ENCODE measurements at places on chromosomes 7 and 10. TPM values are rescaled to one million over a fixed set of nuclear protein-coding genes. Genes with fewer than 3 reads are reported as not detected.

- peaks cover 16% of the 10 kb centered on the region for H3K4me1 ChIP-seq
- H3K36me3 ChIP-seq: no peaks in the 10 kb centered on the region
- H3K4me3 ChIP-seq: no peak overlapping the region
- no peak for DNase-seq
- peaks cover 100% of the 10 kb centered on the region for H3K27me3 ChIP-seq
These were observed 5.6 kb upstream of the PAX2 start for GRCh38 chr10:100739517-100740368.

Gene CPN1
- total RNA-seq: not detected

DNA sequence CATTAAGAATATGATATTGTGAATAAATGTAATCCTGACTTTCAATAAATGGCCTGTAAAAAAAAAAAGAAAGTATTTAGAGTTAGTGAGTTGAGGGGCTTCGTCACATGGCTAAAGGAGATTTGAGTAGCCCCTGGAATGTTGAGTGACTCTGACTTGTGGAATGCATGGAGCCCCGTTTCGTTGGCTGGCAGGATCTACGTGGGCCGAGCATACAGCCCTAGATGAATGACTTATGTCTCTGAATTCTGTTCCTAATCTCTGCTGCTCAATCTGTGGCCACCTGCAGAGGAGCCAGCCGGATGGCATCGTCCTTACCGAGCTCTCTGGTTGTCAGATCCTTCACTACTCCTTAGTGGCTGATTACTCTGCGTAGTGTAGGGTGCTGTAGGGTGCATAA lies 155.7 kb downstream of the MGMT start:
- DNase-seq: no peak
- no peaks in the 10 kb centered on the region for H3K36me3 ChIP-seq

- peaks cover 51% of the 10 kb centered on the region for H3K4me1 ChIP-seq
- no peaks in the 10 kb centered on the region for H3K36me3 ChIP-seq
- H3K27me3 ChIP-seq: no peaks in the 10 kb centered on the region
- H3K4me3 ChIP-seq: no peak overlapping the region
These were observed 192.6 kb upstream of the LYZL2 start for GRCh38 chr10:30821994-30822692.

DNA sequence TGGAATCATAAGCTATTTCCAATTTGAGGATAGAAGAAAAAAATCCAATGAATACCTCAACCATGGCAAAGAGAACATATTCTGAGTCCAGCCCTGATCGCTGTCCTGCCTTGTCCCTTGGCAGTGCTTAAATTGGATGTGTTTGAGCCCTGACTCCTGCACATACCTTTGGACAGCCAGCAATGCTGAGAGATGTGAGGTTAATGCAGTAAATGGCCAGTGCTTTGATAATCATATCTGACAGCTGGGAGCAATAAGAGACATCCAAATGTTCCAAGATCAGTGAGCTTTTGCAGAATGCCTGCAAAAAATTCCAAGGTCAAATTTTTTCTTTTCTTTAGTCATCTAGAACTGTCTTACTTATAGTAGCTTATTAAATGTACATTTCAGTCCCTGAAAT lies 80.1 kb upstream of the LRRC17 start:
- no peak overlapping the region for H3K4me3 ChIP-seq
- no peaks in the 10 kb centered on the region for H3K27me3 ChIP-seq
- peaks cover 9% of the 10 kb centered on the region for H3K36me3 ChIP-seq

Gene SLC39A12
- not detected for total RNA-seq

DNA sequence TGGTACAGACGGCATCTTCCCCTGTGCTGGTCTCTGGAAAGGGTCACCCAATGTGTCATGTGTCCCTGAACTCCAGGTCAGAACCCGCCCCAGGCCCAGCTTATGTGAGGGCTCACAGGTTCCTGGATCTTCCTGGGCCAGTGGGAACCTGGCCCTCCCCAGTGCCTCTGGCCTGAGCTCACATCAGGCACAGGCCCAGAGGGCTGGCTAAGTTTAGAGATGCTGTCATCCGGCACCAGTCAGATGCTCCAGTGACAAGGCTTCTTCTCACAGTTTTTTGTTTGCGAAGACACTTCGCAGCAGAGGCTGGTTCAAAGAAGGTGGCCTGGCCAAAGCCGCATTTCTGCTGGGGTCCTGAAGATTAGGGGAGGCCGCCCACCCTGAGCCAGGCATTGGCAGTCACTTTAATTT lies 11.8 kb downstream of the CAMK2B start:
- H3K4me3 ChIP-seq: no peak overlapping the region
- H3K27me3 ChIP-seq: peaks cover 50% of the 10 kb centered on the region
- no peaks in the 10 kb centered on the region for H3K4me1 ChIP-seq
- no peaks in the 10 kb centered on the region for H3K36me3 ChIP-seq
- DNase-seq: no peak

Gene ADAP1
- 4.0 TPM for total RNA-seq

- no peaks in the 10 kb centered on the region for H3K36me3 ChIP-seq
- DNase-seq: no peak
- no peaks in the 10 kb centered on the region for H3K27me3 ChIP-seq
- no peak overlapping the region for H3K27ac ChIP-seq
- no peaks in the 10 kb centered on the region for H3K4me1 ChIP-seq
These were observed 19.9 kb upstream of the ABCB4 start for GRCh38 chr7:87495366-87495765.

DNA sequence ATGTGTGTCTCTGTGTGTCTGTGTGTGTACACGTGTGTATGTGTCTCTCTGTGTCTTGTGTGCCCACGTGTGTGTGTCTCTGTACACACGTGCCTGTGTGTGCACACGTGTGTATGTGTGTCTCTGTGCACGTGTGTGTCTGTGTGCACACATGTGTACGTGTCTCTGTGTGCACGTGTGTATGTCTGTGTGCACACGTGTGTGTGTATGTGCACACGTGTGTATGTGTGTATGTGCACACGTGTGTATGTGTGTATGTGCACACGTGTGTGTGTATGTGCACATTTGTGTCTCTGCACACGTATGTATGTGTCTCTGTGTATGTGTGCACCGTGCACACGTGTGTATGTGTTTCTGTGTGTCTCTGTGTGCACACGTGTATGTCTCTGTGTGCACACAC lies 248.7 kb upstream of the SHH start:
- H3K27ac ChIP-seq: no peak overlapping the region
- no peak for DNase-seq
- H3K27me3 ChIP-seq: no peaks in the 10 kb centered on the region
- peaks cover 8% of the 10 kb centered on the region for H3K4me1 ChIP-seq
- no peak overlapping the region for H3K4me3 ChIP-seq

GRCh38 chr7:100373261-100373831 lies at the start of gene PILRA:
Gene PILRA (plus strand): TSS chr7:100373487. CDS start chr7:100373657, 170 bp downstream.
- H3K4me1 ChIP-seq: peaks cover 14% of the 10 kb centered on the region
- H3K4me3 ChIP-seq: no peak within 1 kb of the TSS
- no peak within 1 kb of the TSS for H3K27ac ChIP-seq
- DNase-seq: no peak

DNA sequence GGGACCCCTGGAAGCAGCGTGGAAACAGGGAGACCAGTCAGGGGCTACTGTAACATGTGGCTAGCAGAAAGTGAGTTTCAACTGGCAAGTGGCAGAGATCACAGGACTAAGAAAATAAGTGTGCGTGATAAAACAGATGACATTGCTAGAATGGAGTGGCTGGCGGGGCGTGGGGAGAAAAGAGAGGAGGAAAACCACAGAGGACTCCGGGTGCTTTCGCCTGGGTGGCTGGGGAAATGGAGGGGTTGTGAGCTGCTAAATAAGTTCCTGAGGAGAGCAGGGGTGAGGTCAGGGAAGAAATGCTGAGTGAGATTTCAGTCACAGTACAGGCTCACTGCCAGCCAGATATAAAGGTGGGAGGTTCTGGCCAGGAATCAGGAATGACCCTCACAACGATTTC lies 166.9 kb downstream of the MYOF start:
- DNase-seq: no peak
- no peaks in the 10 kb centered on the region for H3K27me3 ChIP-seq
- H3K4me3 ChIP-seq: no peak overlapping the region
- H3K4me1 ChIP-seq: peaks cover 17% of the 10 kb centered on the region

DNA sequence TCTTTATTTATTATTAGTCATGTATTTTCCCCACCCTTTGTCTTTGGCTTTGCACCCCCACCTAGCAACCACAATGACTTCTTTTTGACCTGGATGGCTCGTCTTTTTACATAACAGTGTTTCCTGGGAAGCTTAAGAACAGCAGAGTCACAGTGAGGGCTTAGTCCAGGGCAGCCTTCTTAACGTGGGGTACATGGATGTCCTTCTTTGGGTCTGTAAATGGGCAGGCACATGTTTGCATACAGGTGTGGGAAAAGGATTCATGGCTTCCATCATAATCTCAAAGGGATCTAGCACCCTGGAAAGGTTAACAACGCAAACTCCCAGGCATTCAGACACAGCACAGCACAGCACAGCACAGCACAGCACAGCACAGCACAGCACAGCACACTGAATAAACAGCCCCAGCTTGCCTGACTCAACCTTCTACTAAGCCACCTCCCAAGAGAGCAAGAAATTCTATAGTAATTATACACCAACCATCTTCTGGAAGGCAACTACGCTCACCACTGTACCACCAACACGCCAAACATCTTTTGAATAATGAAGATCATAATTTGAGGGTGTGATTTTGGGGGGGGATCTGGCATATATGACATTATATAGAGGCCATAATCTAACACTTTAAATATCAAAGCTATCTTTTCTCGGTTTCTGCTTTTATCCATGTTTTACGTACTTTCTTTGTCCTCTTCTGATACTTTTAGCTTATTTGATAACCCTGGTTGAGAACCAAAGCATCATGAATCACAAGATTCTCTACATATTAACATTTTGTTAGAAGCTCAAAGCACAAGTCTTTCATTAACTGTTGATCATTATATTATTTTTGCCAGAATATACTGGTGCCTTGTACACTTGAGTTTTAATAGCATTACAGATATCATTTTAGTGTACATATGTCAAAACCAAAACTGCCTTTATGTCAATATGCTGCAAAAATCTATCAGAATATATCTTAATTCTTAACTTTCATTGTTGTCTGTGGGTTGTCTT lies 177.2 kb upstream of the KLF14 start:
- H3K27me3 ChIP-seq: no peaks in the 10 kb centered on the region
- no peak overlapping the region for H3K4me3 ChIP-seq
- peaks cover 14% of the 10 kb centered on the region for H3K4me1 ChIP-seq
- no peak overlapping the region for H3K27ac ChIP-seq
- no peaks in the 10 kb centered on the region for H3K36me3 ChIP-seq
- no peak for DNase-seq

GRCh38 chr10:131310142-131310541 lies 1.4 kb downstream of the TCERG1L start:
- peak overlapping the region; percentile 65 for H3K4me3 ChIP-seq
- H3K36me3 ChIP-seq: no peaks in the 10 kb centered on the region
- H3K27ac ChIP-seq: no peak overlapping the region
- no peak for DNase-seq

Gene ITPRID1
- total RNA-seq: not detected

DNA sequence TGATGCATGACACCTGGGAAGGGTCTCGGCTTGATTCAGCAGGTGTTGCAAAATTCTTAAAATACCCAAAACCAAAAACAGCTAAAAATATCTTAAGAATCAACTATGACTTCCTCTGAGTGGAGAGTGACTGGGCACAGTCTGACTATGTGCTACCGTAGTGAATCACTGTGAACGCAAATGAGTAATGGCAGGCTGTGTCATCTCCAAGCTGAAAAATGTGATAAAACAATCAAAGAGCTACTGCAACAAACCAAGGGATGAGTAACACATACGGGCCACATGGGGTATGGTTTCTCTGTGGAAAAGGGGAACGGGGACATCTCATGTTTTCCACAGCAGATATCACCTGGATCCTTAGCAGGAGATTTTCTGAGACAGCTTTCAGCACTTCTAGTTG lies 127.5 kb downstream of the ABCA13 start:
- H3K4me1 ChIP-seq: peaks cover 14% of the 10 kb centered on the region
- no peak overlapping the region for H3K27ac ChIP-seq
- H3K27me3 ChIP-seq: no peaks in the 10 kb centered on the region
- H3K4me3 ChIP-seq: no peak overlapping the region
